ENCODE measurements at places on chromosomes 1 and 21.

DNA sequence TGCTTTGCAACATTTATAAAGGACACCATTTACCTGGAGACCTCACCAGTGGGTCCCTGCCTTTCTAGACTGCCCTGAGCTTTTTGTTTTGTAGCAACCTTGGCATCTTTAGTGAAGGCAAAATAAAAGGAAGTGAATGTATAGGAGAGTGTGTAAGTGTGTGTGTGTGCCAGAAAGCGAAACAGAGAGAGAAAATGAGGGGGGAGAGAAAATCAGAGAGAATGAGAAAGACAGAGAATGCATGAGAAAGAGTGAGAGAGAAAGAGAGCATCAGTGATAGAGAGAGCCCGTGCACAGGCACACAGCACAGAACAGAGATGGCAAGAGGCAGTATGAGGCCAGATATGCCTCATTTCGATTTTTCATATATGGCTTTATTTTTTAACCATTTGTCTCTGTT lies 57.5 kb downstream of the HSD3B1 start:
- DNase-seq: no peak

DNA sequence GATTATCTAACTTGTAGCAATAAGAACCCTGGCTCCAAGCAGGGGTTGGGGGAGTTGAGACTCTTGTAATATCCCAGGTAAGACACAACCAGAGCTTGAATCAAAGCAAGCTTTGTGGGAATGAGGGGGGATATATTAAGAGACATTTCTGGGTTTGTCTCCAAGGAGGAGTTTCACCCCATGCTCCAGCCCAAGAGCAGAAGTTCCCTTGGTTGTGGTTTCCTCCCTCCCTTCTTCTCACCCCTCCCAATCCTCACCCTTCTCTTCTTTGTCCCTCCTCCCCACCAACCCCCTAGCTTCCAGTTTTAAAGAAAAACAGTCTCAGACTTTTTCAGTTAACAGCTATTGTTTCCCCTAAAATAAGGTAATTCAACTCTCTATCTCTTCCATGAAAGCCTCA lies 11.9 kb downstream of the TRAF3IP3 start:
- DNase-seq: no peak

DNA sequence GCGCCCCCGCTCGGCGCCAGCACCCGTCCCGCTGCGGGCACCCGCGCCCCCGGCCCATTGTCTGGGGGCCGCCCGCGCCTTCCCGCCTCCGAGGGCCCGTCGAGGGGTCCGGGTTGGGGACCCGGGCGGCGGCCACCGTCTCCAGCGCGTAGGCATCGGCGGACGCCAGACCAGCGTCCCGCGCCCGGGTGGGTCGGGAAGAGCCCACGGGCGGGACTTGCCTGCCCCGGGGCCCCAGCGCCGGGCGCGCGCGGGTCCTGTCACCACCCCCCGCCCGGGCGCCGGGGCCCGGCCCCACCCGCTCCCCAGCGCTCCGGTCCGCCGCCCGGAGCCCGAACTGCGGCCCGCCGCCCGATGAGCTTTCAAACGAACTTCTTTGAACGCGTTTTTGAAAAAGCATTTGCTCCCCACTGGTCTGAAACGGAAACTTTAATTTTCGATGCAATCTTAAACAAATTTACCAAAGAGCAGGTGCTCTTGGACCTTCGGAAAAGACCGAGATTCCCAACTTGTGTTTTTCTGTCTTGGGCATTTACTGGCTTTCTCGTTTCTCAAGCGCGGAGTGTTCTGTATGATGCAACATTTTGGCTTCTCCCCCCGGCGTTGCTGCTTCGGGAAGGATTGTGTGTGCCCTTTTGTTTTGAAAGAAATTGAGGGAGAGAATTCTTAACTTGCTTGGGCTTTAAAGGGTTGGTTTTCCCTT lies 615 bp downstream of the CLIC4 start:
- peak; percentile 44 for DNase-seq

DNA sequence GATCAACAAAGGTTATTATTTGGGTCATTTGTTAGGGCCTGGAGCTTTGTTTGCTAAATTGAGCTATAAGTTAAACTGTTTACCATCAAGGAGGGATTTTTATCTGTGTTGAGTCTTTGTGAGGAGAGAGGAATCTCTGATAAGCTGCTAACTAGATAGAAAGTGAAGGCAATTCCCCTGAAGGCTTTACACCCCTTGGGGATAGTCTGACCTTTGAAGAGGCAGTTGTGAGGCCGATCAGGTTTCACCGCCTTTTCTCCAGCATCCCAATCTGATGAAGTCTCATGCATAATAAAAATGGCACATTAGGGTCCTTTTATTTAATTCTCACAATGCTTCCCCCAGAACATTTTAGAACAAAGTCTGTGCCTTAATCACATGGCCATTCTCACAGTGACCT lies 21.8 kb downstream of the C1orf21 start:
- no peak for DNase-seq

DNA sequence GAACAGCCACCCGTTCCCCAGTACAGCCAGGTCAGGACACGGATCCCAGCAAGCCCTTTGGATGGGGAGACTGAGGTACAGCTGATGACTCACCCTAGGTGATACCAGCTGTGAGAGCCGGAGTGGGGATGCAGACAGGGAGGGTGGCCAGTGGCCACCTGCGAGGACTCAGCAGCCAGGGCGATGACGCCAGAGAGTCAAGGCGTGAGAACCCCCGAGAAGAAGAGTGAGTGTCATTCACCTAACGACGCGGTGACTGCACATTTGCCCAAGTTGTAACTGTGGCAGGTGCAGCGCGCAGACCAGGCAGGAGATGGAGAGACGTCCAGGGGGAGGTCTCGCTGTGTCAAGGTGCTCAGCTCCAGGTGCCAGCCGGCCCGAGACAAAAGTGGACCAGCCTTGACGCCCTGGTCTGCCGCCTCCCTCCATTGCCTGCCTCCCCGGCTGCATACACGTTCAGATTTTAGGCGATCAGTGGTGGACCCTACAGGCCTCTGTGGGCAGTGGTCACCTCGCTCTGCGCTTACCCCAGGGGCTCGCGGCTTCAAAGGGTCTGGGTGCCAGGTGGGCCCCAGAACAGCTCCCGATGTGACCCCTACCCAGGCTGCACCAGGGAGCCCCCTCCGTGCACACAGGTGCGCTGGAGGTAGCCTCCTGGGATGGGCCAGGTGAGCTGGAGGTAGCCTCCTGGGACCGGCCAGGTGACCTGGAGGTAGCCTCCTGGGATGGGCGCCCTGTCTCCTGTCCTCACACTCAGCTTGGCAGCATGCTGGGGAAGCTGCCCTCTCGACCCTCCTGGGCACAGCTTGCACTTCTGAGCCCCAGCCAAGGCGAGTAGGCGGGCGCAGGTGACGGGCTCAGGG lies 11.9 kb downstream of the LRRC3 start:
- DNase-seq: no peak

- DNase-seq: no peak
These were observed 104.1 kb downstream of the SYF2 start for GRCh38 chr1:25128121-25128621.

DNA sequence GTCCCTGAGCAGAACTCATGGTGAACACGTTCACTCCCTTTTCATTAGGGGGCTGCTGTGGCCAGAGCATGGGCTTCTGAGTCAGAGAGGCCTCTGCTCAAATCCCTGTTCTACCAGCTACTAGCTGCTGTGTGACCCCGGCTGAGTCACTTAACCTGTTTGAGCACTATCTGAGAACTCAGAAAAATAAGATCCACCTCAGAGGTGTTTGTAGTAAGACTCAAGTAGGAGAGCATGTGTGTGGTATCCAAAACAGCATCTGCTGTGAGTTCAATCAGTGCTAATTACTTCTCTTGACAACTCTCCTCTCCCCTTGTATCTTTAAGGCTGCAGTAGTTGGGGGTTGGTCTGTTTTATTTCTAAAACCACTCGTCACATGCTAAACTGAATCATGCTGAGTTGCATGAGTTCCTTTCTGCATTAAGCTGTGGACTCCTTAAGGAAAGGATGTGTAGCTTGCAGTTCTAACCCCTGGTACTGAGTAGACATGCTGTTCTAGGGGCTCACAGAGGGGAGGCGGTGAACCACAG lies 39.7 kb upstream of the JUN start:
- no peak for DNase-seq

GRCh38 chr1:217431395-217431794 lies 199.5 kb downstream of the GPATCH2 start:
- no peak for DNase-seq

GRCh38 chr1:169250022-169250421 lies 117.6 kb downstream of the NME7 start:
- no peak for DNase-seq

DNA sequence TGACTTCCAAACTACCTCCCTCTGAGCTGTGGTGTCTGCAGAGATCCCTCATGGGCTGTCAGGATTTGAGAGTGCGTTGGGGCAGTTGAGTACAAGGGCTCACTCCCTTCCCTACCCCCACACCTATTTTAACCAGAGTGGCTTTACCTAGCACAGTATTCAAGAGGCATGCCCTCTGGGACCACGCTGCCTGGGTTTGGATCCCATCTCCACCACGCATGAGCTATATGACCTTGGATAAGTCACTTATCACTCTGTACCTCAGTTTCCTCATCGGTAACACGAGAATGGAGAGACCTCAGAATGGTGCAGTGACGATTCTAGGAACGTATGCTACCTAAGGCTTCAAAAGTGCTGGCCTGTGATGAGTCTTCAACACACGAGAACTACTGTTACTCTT lies 147.3 kb upstream of the WNT4 start:
- DNase-seq: no peak

GRCh38 chr1:181396171-181396670 lies 87.1 kb upstream of the CACNA1E start:
- DNase-seq: no peak

DNA sequence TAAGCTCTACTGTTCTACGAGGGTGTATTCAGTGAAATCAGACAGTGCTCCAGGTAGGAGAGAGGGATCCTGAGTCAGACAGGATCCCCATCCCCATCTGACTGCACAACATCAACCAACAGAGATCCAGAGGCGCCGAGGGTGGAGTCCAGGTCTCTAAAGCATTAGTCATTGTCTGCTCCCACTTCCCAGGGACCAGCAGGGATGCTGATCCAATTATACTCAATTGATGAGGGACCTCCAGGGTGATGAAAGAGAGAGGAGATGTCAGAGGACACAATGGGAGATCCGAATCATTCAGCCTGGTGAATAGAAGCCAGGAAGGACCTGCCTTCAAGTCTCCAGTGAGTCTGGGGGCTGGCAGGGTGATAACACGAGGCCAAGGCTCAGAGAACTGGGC lies 39.5 kb upstream of the STMN1 start:
- no peak for DNase-seq

DNA sequence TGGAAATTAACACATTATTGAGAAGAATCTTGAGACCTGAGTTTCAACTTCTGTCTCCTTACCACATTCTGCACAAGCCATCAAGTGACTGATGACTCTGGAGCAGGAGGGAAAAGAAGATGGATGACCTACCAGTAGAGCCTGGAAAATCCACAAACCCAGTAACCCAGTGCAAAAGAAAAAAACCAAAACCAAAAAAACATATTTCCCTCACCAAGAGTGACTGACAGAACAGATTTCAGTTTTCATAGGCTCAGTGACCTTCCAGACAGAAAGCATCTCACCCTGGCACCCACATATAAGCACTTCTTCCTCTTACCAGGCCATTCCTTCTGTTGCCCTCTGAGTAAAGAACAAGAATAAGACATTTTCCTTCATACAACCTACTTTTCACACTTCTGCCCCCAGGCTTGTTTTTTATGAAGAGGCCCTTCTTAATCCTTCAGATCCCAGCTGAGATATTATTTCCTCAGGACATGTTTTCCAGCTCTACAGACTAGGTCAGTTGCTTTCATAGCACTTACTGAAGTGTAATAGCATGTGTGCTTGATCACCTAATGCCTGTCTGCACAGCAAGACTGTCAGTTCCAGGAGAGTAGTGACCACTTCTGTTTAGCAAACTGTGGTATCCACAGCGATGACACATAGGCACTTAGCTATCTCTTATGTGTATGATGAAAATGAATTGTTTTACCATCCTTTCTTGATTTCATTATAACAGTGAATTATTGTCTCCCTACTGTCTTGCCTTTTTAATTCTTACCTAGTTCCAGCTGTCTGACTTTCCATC lies 4.0 kb downstream of the TSACC start:
- DNase-seq: no peak
